ENCODE measurements at places on chromosomes 3 and 15.

GRCh38 chr3:194606941-194607340 lies 26.3 kb downstream of the TMEM44 start:
- no peak for DNase-seq

GRCh38 chr3:52534281-52535183 lies 875 bp upstream of the NT5DC2 start:
- no peak for DNase-seq

DNA sequence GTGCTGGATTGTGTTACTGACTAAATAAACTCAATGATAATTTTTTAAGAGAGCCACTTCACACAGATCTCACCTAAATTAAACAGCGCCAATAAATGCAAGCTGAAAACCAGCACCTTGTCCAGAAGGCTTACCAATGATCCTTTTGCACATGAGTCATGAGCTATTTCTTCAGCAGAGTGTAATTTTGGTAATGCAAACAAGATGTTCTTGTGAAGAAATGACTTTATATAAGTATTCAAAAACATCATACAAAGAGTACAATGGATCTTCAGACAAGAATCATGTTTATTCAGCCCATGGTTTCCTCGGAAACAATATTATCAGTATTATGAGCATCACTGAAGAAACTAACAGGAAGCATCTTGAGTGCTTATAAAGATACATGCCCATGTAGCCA lies 263.8 kb upstream of the UBE2E2 start:
- no peak for DNase-seq

GRCh38 chr15:84597296-84597695 lies 3.5 kb upstream of the ZSCAN2 start:
- no peak for DNase-seq

GRCh38 chr3:150743508-150743907 lies 19.5 kb downstream of the SIAH2 start:
- no peak for DNase-seq

GRCh38 chr3:47377186-47377585 lies 3.6 kb upstream of the PTPN23 start:
- no peak for DNase-seq

DNA sequence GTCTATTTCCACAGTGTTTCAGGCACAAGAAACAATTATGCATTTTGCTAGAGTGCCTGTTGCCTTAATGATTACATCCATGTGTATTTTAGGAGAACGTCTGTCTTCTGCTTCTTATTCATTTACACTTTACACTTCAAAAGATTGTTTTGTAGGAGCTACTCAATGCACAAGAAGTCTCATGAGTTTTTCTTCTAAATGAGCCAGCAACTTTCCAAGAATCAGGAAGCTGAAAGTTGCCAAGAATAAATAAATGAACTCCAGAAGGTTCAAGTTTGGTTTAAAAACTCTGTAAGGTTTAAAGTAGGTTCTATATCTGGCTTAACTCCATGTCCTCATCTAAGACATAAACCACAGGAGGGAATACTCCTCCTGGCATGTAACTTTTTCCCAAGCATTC lies 103.8 kb upstream of the ADPGK start:
- no peak for DNase-seq

DNA sequence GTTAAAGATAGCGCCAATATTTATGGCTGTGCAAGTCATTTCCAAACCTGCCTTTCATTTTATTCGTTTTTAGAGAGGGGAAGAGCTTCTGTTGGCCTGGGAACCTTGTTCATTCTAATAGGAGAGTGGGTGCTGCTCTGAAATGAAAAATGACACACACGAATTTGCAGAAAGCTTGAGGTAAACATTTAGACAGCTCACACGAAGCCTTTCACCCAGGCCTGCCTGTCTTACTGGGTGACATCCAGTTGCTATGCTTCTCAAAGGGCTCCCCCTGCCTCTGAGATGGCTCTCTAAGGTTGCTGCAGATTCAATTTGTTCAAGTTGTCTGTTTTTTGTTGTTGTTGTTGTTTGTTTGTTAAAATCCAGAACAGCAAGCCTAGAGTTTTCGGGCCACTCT lies 18.2 kb downstream of the PEX5L start:
- DNase-seq = no peak

DNA sequence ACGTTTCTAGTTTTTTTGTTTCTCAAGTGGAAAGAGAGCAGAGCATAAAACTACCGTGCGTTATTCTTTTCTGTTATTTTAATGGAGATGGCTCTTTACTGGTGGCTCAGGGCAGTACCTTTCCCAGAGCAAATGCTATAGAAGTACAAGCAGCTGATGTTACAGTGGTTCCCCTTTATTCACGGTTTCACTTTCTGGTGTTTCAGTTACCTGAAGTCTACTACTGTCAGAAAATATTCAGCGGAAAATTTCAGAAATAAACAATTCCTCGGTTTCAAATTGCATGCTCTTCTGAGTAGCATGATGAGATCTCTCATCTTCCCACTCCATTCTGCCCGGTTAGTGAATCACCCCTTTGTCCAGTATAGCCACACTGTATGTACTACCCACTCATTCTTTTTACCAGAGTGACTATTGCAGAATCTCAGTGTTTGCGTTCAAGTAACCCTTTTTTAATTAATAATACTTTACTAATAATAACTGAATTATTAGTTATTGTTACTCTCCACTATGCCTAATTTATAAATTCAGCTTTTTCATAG lies 597.5 kb upstream of the ROBO2 start:
- no peak for DNase-seq

DNA sequence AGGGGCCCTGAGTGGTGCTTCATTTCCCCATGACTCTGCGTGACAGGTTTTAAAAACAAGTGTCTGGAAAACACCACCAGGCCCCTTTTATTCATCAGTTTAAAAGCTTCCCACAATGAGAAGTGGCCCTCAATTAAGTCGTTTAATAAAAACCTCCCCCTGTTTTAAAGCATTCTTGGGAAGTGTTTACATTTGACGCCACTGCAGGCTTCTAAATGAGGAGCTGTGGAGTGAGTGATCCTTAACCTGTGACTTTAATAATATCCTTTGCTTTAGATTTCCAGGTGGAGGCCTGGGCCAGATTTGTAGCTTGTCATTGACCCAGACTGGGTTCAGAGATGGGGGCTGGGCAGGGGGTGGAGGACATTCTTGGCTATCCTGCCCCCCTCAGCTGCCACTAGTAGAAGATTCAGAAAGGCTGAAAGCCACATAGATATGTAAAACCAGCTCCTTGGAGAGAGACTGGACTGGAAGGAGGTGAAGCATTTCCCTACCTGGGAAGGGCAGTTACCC lies 11.3 kb downstream of the CGNL1 start:
- no peak for DNase-seq

- DNase-seq = no peak
These were observed 96.9 kb upstream of the UBP1 start for GRCh38 chr3:33537133-33537532.

DNA sequence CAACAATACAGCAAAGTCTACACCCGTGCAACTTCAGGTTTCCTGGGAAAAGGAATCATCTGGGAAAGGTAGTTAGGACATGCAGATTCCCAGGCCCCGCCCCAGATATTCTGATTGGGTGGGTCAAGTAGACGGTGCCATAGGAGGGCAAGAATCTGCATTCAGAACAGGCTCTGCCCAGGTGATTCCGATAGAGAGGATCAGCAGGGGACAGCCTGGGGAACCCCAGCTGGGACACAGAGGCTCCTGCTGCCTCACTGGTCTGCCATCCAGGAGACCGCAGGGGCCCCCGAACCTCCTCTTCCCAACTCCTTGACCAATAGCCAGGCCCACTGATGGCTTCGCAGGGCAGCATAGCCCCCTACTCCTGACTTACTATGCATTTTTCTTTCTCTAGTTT lies 243.4 kb downstream of the VPS13C start:
- DNase-seq = no peak

DNA sequence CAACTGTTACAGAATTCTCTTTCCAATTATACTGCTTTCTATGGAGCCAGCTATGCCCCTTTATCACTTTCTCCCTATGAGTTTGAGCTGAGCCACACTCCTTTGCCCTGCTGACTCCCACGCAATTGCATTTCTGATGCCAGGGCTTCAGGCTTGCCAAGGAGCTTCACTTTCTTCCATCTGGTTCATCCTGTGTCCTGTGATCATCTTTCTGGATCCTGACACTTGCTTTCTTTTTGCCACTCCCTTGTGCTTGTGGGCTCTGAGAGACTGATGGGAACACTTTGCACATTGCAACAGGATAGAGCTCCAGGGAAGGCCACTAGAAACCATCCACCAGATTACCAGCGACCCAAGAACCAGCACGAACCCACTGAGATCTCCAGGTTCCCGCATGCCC lies 77.0 kb upstream of the SEC13 start:
- DNase-seq = no peak

DNA sequence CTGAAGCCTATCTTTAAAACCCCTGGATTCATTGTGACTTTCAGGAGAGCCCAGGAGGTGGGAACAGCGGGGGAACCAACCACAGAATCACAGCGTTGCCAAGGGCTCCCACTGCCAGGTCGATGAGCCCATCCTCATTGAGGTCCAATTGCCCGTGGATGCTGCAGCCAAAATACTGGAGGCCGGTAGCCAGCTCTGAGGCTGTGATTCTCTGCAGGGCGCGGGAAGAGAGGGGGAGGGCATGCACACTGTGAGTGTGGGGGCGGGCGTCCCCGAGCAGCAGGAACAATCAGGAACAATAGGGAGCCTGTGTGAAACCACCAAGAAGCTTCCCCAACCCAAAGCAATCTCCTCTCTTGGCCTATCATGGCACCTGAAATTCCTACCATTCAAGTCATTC lies 53.4 kb downstream of the FEM1B start:
- DNase-seq = no peak

DNA sequence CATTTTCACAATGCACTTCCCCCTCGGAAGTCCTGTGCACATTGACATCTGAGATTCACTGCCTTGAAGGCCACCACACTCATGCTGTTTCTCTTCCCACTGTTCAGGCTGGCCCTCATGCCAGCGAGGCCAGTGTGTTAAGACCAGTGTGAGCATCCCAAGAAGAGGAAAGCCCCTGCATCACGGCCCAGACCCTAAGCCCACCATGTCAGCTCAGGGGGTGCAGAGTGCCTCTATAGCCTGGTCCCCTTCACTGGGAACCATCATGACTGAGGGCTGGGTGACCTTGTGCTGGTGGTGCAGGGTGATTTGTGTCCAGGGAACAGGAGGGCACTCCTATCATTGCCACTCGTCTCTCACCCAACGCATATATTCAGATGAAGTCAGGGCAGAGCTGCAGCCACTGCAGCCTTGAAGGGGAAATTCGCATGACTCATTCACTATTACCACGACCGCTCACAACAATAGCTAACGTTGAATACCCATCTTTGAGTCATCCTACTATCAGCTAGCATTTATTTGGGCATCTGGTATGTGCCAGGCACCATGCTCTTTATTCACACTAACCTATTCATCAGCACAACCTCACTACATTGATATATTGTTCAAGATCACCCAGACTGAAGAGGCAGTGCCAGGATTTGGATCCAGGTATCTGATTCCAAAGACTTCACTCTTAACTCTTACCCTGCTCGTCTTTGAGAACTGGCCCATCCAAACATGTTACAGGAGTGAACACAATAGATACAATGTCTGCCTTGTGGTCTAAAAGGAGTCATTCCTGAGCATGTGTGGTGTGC lies 58.8 kb upstream of the SLC6A11 start:
- DNase-seq = no peak

DNA sequence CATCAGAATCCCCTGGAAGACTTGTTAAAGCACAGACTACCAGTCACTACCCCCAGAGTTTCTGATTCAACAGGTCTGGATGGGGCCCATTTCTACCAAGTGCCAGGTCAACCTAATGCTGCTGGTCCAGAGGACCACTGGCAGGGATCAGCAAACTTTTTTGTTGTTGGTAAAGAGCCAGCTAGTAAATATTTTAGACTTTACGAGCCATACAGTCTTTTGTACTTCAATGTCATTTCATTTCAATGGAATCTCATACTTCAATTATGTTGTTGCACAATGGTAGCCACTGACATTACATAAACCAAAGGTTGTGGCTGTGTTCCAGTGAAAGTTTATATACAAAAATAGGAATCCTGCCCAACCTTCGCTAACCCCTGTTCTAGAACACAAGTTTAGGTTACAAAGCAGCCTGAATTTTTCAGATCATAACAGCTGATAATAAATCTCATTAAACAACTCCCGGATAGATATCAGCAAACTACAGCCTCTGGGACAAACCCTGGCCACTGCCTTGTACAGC lies 28.7 kb downstream of the ULK4 start:
- DNase-seq = no peak

- DNase-seq = no peak
These were observed 4.3 kb upstream of the MTFMT start for GRCh38 chr15:65033659-65034269.

DNA sequence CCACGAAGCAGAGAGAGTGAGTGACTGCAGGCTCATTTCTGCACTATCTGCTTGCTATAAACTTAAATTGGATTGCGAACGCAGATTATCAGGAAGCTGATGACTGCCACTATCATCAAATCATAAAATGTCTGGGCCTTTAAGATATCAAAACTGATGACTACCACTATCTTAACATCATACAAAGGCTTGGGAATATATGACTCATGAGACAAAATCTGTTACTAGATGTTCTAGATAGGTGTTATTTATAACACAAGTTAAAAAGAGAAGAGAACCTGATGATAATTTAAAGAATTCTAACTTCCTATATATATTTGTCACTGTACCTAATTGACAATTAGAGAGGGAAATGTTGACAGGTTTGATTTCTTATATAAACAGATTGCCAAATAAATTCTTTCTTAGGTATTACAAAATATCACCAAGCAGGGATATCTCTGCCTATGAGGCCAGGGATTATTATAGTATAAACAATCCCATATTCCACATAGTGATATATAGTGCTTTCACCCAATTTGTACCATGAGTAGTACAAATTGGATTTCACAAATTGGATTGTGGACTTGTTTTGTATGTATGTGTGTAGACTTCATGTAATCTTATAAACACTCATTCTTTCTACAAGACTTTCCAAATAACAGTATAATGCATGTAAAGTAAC lies 1157.2 kb downstream of the ROBO1 start:
- no peak for DNase-seq

- no peak for DNase-seq
These were observed 207.3 kb downstream of the SQOR start for GRCh38 chr15:45842151-45842550.

GRCh38 chr15:32786906-32787305 lies 69.1 kb downstream of the GREM1 start:
- no peak for DNase-seq

DNA sequence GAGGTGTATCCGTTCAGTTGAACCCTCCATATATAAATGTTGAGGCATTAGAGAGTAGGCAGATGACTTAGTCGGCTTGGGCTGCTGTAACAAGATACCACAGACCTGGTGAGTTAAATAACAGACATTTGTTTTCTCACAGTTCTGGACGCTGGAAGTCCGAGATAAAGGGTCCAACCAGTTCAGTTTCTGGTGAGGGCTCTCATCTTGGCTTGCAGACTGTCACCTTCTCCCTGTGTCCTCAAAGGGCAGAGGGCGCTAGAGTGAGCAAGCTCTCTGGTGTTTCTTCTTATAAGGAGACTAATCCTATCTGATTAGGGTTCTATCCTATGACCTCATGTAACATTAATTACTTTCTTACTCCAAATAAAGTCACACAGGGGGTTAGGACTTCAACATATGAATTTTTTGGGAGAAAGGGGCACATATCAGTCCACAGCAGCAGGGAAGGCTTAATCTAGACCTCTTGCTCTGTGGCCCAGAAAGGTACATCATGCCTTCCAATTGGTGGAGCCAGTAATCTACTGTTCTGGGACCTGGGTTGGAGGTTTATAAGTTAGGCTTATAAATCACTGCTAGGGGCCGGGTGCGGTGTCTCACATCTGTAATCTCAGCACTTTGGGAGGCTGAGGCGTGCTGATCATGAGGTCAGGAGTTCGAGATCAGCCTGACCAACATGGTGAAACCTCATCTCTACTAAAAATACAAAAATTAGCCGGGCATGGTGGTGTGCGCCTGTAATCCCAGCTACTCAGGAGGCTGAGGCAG lies 26.3 kb upstream of the SLC28A2 start:
- DNase-seq = no peak

- no peak for DNase-seq
These were observed 11.1 kb upstream of the KIF7 start for GRCh38 chr15:89666184-89666857.

Measured in stimulated activated CD4-positive, alpha-beta T cell treated with anti-CD3 and anti-CD28 coated beads, Interleukin-15, amount 100 ng/mL, for 48 hours (primary cell).